Upper lobe of left lung (tissue), 6 donors: ENCODE measurements at places on chromosomes 12 and 14. TPM values are rescaled to one million over a fixed set of nuclear protein-coding genes. Genes with fewer than 3 reads are reported as not detected.
A peak's percentile ranks its signal among the peaks of the same experiment; 100 is the strongest.

GRCh38 chr12:131333136-131333535 is 377.8 kb upstream of the SFSWAP start:
- H3K36me3 ChIP-seq, result no peaks in the 10 kb centered on the region
- DNase-seq, result no peak
- no peaks in the 10 kb centered on the region for H3K27me3 ChIP-seq
- no peak overlapping the region for H3K4me3 ChIP-seq
- H3K27ac ChIP-seq, result no peak overlapping the region
- no peaks in the 10 kb centered on the region for H3K4me1 ChIP-seq

- H3K27me3 ChIP-seq, result no peaks in the 10 kb centered on the region
- no peak overlapping the region for H3K27ac ChIP-seq
- no peak for DNase-seq
- H3K36me3 ChIP-seq, result no peaks in the 10 kb centered on the region
- no peaks in the 10 kb centered on the region for H3K4me1 ChIP-seq
- H3K4me3 ChIP-seq, result no peak overlapping the region
Measured at GRCh38 chr14:76687611-76688382, 73.5 kb upstream of the VASH1 start.

DNA sequence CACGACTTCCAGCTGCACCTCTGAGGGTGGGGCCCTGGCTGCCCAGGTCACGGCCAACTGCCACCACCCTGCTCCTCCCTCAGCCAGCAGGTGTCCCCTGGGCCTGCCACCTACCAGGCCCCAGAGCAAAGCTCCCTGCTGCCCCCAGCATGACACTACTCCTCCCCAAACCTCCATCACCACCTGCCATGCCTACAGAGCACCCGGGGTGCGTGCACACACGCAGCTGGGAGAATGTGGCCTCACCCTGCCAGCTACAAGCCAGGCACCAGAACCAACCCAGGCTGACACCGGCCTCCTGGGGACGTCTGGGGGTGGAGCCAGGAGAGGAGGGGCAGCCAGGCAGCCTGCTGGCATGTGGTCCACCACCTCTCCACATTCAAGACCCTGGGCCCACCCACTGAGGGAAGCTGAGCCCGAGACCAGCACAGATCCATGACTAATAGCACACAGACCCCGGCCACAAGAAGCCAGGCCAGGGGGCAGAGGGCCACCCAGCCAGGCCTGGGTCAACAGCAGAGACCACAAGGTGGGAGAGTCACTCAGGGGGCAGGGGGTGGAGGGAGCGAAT is 3.4 kb downstream of the JAG2 start:
- peak; percentile 70 for DNase-seq
- peaks cover 13% of the 10 kb centered on the region for H3K4me1 ChIP-seq
- H3K27me3 ChIP-seq, result peaks cover 11% of the 10 kb centered on the region
- H3K27ac ChIP-seq, result peak overlapping the region; percentile 27
- H3K4me3 ChIP-seq, result no peak overlapping the region

DNA sequence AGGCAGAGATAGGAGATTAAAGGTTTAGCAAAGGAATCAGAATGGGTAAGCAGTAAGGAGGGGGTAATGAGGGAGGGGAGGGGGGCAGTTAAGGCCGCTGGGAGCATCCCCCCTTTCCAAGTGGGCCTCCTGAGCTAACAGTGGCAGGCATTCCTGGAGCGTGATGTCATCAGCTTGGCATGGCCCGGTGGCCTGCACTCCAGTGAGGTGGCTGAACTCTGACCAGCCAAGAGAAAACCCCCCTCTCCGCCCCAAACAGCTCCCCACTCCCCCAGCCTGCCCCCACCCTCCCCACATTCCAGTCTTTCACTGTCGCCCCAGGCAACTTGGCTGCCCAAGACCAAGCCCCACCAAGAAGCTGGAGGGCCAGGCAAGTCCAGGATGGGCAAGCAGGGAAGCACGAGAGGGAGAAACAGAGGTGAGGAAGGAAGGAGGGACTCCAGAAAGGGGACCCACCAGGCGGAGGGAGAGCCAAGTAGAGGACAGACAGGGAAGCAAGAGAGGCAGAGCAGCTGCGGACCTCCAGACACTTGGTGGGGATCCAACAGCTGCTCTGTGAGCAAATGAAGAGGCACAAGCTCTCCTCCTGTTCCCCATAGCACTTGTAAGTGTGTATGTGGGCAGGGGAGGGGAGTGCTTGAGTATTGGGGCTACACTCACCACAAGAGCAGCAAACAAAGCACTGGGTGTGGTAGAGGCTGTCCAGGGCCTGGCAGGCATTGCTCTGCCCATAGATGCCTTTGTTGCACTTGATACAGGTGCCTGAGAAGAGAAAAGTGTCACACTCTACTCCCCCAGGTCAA is 4.5 kb downstream of the AJUBA start:
- H3K27me3 ChIP-seq, result peaks cover 13% of the 10 kb centered on the region
- peak overlapping the region; percentile 89 for H3K27ac ChIP-seq
- no peaks in the 10 kb centered on the region for H3K36me3 ChIP-seq
- no peak overlapping the region for H3K4me3 ChIP-seq
- DNase-seq, result peak; percentile 85

DACT1 gene
- 3.0 TPM for total RNA-seq

FAM181A gene
- total RNA-seq, result 13.4 TPM
